ENCODE measurements at places on chromosomes 1 and 21.

- no peak for DNase-seq
These were observed 4.6 kb upstream of the TRNAU1AP start for GRCh38 chr1:28548318-28548717.

GRCh38 chr21:25717491-25718147 lies 17.1 kb downstream of the ATP5PF start:
- no peak for DNase-seq

DNA sequence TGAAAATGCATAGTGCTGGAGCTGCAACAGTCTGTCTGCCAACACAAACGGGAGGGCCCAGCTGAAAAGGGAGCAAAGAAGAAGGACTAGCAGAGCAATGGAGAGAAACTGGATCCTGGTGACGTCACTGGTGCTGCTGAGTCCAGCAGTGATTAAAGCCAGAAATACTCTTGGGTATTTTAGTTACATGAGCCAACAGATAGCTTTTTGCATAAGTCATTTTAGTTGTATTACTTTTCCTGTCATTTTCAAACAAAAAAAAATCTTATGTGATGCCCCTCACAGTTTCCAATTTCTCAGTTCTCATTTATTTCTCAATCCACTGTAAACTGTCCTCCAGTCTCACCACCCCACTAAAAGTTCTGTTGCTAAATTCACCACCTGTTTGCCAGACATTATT lies 38.7 kb upstream of the NEK7 start:
- no peak for DNase-seq

DNA sequence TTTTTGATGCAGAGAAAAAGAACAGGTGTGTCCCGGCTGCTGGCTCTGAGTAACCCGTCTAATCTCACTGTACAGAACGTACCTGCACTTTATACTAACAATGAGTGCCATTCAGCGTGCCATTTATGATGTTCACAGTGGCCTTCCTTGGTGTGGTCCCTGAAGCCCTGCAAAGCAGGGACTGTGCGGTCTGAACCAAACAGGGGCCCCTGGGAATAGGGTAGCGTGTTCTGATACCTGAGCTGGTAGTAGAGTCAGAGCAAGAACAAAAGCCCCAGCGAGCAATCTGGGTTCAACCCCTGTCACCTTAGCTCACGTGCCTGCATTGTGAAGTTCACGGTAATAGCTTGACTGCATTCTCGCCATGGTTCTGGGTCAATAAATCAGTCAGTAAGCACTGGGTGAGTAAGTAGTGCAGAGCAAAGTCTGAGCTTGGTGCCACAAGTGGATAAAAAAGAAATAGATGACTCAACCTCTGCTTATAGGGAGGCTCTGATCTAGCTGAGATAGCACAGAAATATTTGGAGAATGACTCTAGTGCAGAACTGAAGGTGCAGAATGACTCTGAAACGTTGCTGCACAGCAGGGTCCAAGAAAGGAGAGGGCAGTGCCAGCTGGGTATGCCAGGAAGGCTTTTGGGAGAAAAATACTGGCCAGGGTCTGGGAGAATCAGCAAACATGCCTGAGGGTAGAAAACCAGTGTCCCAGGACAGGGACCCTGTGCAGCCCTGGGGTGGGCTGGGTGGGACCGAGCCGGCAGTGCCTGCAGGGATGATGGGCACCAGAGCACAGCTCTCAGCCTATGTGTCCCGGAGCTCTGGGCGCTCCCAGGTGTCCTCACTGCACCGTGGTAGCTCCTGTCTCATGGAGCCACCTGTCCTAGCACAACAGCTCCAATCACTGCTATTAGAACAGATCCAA lies 125.9 kb downstream of the RHOU start:
- no peak for DNase-seq

- DNase-seq: no peak
These were observed 202.1 kb upstream of the SGIP1 start for GRCh38 chr1:66331658-66332547.

DNA sequence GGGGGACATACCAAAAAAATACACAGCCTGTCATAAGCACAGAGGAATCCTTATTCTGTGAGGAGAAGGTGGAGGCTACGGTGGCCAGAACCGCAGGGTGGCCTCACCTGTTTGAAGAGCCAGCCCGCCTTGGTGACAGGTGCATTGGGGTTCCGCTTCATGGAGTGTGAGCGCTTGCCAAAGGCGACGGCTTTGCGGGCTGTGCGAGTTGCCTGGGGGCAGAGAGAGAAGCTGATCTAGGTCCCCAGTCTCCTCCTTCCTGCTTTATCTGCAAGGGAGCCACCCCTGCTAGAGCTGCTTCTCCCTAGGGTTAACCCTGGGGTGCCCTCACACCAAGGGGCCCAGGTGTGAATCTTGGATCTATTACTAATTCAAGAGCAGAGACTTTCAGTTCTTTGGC lies 54.3 kb upstream of the GOLT1A start:
- no peak for DNase-seq

DNA sequence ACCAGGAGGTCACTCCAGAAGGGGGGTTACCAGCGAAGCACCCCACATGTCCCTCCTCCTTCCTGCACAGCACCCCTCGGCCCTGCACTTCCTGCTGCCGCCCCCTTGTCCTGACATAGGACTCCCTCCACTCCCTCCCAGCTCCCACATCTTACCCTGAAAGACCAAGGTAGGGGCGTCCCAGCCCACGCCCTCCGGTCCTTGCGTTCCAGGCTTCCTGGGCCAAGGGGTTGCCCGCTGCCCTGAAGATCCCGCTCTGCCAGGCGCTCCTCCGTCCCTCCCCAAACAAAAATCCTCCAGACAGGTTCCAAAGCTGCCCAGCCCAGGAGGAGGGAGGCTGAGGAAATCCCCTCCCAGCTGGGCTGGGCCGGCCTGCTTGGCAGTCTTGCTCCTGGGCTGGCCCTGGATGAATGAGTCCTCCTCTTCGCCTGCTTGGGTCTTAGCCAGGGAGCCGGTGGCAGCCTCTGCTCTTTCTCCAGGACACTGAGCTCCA lies at the start of gene RHBDL2:
Gene RHBDL2, minus strand, starts transcription at position 304 of the 493 bp plus-strand sequence. CDS start 22,618 bp downstream, outside the sequence.
- DNase-seq: no peak

DNA sequence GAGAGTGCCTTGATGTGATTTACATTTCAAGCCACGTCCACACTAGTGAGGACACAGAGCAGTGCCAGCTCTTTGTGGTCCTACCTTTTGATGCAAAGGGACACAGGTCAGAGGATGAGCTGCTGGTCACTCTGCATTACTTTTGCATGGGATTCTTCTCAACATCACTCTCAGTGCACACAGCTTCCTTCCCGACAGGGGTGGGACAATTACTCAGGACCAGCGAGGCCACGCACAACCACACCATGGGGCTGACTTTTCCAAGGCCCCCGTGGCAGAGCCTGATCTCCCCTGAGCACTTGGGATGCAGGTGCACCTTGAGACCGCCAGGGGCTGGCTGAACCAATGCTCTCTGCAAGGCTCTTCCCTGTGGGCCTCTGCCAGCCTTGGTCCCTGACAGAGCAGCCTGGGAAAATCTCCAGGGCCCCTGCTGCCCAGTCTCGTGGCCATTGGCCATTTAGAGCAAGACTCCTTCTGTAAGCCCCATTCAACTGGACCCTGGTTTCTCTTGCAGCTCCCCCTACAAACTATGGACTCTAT lies 13.2 kb upstream of the PRAMEF12 start:
- no peak for DNase-seq

- no peak for DNase-seq
These were observed 19.4 kb downstream of the GADD45A start for GRCh38 chr1:67704351-67704750.

DNA sequence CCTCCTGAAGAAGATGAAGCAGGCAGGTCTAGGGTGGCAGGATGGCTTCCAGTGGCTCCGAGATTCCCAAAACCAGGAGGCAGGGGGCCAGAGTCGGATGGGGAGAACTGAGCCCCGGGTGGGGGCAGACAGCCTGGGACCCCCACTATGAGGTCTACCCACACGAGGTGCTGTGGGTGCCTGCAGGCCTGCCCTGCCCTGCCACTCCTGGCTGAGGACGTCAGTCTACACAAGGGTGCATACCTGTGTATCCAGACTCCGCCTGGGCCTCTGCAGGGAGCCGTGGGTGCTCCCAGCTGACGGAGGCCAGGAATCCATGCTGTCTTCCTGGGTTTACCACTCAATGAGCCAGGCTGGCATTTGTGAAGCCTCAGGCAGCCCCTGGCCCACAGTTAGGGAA lies 80.3 kb downstream of the PRDM16 start:
- DNase-seq: no peak

- no peak for DNase-seq
These were observed 136.1 kb downstream of the DISP1 start for GRCh38 chr1:222950892-222951291.

DNA sequence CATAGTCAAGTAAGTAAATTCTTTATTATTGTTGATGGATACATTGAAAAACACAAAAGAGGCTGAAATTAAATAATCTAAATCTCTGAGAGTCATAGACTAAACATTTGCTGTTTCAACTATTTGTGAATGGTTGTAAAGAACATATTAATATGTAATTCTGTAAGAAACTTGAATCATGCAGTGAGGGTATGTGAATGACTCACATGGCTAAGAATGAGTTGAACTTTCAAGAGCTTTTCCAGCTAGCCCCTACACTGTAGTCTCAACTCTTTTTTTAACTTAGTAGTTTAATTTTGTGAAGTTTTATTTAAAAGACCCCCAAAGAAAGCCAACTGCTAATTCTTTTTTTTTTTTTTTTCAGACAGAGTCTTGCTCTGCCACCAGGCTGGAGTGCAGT lies 588.1 kb downstream of the DPYD start:
- no peak for DNase-seq

DNA sequence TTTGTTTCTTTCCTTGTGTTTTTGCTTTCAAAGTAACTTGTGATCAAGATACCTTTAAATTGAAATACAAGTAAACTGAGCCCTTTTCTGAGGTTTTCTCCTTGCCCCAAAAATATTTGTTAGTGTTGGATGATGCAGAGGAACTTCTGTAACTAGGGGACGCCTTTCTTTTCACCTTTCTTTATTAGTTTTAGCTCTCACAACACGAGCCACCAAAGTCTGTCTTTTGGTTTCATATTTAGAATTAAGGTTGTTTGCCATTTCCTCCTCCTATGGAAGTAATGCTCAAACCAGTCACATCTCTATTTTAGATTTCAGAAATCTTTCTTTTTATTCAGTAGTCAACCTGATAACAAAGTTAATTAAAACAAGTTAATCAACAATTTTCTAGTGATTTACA lies 120.8 kb downstream of the ZP4 start:
- no peak for DNase-seq

DNA sequence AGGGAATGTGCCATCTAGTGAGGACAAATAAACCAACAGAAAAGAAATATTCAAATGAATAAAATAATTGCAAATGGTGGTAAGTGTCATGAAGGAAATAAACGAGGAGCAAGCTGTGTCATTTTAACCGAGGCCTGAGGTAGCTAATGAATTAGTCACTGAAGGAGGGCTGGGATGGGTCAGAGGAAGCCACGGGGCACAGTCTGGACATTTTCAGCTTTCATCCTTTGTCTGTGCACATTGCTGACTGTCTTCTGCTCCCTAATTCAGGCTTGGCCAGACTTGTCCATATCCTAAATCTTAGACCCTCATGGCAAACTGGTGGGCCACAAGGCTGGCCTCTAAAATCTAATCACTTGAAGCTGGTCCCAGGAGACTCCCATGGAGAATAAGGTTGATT lies 138.4 kb downstream of the RHOU start:
- no peak for DNase-seq

DNA sequence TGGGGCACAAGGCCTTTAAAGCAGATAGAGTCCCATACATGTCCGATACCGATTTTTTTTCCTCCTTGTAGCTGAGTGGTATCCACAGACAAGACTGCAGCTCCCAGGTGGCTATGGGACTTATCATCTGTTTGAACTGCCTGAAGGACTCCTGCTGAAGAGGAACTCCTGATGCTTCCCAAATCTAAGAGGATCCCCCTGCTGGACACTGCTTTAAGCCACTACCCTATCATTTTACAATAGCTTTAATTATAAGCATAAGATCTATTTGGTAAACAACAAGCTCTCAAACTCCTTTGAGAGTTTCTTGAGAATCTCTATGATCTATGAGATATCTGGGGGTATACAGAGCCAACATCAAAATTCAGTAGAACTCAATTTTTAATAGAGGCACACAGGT lies 11.7 kb downstream of the NDC1 start:
- no peak for DNase-seq

GRCh38 chr1:229192853-229193252 lies 78.1 kb upstream of the RAB4A start:
- no peak for DNase-seq

- peak; percentile 61 for DNase-seq
These were observed 15.2 kb downstream of the BCAN start for GRCh38 chr1:156656806-156657740.

DNA sequence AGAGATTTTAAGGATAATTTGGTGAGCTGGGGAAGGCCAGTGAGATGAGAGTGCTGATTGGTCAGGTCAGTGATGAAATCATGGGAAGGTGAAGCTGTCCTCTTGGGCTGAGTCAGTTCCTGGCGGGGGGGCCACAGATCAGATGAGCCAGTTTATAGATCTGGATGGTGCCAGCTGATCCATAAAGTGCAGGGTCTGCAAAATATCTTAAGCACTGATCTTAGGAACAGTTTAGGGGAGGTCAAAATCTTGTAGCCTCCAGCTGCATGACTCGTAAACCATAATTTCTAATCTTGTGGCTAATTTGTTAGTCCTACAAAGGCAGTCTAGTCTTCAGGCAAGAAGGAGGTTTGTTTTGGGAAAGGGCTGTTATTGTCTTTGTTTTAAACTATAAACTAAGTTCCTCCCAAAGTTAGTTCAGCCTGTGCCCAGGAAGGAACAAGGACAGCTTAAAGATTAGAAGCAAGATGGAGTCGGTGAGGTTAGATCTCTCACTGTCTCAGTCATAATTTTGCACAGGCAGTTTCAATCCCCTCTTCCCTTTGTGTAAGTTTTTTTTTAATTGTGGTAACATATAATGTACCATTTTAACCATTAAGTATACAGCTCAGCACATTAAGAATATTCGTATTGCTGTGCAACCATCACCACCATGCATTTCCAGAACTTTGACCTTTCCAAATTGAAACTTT lies 39.4 kb downstream of the PTAFR start:
- DNase-seq: no peak

GRCh38 chr1:109197158-109198042 lies 16.3 kb upstream of the SARS1 start:
- no peak for DNase-seq

- DNase-seq: no peak
These were observed 8.0 kb downstream of the ELOA start for GRCh38 chr1:23751050-23751814.

GRCh38 chr1:58162952-58163550 lies 383.5 kb downstream of the OMA1 start:
- DNase-seq: no peak

GRCh38 chr1:234409328-234409727 lies 36.1 kb downstream of the COA6 start:
- no peak for DNase-seq

DNA sequence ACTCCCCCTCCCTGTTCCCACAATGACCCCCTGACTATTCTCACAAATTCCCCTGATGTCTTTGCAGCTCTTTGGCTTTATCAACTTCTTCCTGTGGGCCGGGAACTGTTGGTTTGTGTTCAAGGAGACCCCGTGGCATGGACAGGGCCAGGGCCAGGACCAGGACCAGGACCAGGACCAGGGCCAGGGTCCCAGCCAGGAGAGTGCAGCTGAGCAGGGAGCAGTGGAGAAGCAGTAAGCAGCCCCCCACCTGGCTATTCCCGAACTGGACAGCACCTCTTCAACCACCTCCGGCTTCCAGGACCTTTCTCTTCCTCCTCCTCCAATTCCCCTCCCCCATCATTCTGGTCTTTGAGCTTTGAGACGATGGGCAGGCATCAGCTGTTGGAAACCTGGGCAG lies 4.4 kb upstream of the ATXN7L2 start:
- DNase-seq: no peak

GRCh38 chr1:1359308-1359663 lies 931 bp upstream of the MXRA8 start:
- DNase-seq: no peak
